ENCODE measurements at places on chromosomes 1 and 21. TPM values are rescaled to one million over a fixed set of nuclear protein-coding genes. Genes with fewer than 3 reads are reported as not detected.

DNA sequence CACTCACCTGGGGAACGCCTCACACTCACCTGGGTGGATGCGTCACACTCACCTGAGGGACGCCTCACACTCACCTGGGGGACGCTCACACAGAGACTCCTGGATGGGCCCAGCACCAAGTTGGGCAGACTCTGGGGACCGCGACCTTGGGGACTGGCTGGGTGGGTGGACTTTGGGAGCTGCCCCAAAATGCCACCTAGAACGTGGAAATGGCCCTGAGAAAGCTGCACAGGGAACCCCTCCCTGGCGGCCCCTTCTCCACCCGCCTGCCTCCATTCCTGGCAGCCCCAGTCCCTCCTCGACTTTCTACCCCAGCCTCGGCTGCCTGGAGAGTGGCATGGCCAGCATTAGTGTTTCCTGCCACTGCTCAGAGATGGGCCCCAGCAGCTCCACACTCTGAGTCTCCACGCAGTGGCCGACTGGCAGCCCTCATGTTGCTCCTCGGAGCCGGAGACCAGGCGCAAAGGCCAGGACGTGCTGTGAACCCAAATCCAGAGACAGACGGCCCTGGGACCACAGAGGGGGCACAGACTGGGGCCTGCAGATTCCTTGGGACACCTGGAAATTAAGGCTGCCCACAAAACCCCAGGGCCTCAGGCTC is 46.5 kb upstream of the ACTRT2 start:
- no peak for DNase-seq

GRCh38 chr1:97160818-97161217 is 439.2 kb downstream of the PTBP2 start:
- DNase-seq: no peak

KRTAP19-3 gene
- not detected for total RNA-seq

DNA sequence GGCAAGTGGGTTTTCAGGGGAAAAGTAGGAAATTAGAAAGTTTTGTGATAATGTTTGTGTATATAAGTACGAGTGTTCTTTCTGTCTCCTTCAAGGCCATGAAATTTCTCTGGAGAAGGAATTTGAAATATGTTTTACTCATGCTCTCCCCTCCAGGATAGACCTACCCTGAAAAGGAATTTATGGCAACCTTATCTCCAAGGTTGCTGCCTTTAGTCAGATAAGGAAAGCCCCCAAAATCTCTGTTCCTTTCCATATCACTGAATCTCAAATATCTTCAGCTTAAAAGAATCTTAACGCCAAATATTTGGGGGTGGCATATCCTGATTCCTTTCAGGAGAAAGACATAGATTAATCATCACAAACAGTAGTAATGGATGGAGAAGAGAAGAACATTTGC is 499 bp upstream of the C4BPB start:
- no peak for DNase-seq

CFHR4 gene
- total RNA-seq: not detected

DNA sequence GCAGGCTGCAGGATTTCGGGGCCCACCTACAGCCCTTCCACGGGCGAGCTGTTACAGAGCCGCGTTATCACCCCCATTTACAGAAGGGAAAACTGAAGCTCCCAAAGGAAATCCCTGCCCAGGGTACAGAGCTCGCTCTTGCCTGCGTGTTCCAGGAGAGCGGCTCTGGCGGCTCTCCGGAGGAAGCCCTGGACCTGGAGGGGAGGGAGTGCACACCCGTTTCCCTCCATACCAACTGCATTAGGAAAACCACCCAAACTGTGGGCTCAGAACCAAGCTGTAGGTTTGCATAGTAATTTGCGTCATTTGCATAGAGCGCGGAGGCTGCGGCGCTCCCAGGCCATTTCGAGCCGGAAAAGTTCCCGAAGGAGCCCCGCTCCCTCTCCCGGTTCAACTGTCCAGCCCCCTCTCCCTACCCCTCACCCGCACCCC is 24.7 kb upstream of the ADGRB2 start:
- no peak for DNase-seq

FGR gene
- total RNA-seq: 3.0 TPM

TMEM183A gene
- 187 TPM for total RNA-seq

DNA sequence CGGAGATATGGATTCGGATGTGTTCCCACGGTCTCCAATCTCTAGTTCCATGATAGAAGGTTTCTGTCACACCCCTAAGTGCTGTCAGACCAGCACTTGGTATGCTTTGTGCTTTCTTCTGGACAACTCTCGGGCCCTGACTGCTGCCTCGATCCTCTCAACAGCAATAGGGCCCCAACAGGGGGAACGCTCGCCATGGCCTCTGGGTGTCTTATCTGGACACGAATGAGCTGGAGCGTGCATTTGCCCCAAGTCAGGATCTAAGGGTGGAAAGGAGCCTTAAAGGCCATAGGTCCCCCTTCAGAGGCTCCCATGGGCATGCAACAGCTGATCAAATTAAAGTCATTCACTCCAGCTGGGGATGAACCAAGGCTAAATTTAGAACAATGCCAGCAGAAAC is 76.8 kb downstream of the TCP10L start:
- no peak for DNase-seq

DNA sequence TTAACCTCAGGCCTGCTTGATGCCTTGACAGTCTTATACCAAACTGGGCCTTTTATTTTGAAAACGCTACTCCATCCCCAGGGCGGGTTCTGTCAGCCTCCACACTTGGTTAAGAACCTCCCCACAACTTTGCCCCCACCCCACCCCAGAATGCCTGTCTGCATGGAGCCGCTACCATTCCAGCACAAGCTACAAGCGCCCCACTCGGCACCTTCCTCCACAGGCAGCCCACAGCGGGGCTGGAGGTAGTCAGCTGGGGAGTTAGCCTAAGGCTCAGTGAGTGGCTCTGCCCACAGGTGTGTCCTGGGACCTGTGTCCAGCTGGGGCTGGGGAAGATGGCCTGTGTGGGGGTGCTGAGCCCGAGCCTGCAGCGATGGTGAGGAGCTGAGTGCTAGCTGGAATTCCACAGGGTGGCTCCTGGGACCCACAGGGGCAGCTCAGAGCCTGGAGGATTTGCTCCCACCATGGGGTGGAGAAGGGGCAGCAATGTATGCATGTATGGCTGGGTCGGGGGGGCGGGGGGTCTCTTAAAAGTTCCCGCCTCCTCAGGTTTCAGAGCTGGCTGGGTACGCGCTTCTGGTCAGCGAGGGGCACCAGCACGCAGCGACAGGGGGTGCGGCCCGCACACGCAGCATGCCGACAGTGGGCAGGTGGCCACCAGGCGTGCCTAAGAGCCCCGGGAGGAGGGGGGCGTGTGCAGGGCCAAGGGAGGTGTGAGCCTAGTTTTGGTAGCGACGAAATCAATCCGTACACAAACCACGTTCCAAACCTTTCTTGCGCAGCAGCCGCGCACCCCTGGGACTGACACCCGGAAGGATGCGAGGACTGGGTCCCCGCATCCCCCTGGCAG is 917 bp downstream of the ETNK2 start:
- no peak for DNase-seq

- DNase-seq: no peak
Measured at GRCh38 chr1:230113593-230114236, 46.7 kb downstream of the GALNT2 start.

GRCh38 chr1:32984455-32985171 is 20.0 kb upstream of the RNF19B start:
- DNase-seq: peak; percentile 75

Measured in CD4-positive, alpha-beta T cell (primary cell).